Gastroesophageal sphincter (tissue), 4 donors: ENCODE measurements at places on chromosomes 12 and 14. TPM values are rescaled to one million over a fixed set of nuclear protein-coding genes. Genes with fewer than 3 reads are reported as not detected.

SLC10A1 gene
- not detected for total RNA-seq

CCDC197 gene
- total RNA-seq = not detected

MEG3 gene
- total RNA-seq = 7.5 TPM

- ATAC-seq = no peak
These were observed 9.0 kb downstream of the DYNC1H1 start for GRCh38 chr14:101973356-101973755.

DNA sequence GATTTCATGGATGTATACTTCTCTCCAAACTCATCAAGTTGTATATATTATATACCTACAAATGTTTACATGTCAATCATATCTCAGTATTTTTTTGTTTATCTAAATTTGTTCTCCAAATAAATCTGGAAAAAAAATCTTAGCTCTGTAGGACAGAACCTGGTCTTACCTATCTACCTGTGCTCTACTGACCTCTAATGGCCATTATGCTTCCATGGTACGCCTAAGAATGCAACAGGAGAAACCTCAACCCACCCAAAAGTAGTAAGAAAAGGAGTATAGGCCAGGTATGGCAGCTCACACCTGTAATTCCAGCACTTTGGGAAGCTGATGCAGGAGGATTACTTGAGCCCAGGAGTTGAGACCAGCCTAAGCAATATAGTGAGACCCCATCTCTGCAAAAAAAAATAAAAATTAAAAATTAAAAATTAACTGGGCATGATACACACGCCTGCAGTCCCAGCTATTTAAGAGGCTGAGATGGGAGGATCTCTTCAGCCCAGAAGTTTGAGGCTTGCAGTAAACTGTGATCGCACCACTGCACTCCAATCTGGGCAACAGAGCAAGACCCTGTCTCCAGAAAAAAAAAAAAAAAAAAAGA, 8.7 kb downstream of the OR11H4 start:
- ATAC-seq = no peak

DNA sequence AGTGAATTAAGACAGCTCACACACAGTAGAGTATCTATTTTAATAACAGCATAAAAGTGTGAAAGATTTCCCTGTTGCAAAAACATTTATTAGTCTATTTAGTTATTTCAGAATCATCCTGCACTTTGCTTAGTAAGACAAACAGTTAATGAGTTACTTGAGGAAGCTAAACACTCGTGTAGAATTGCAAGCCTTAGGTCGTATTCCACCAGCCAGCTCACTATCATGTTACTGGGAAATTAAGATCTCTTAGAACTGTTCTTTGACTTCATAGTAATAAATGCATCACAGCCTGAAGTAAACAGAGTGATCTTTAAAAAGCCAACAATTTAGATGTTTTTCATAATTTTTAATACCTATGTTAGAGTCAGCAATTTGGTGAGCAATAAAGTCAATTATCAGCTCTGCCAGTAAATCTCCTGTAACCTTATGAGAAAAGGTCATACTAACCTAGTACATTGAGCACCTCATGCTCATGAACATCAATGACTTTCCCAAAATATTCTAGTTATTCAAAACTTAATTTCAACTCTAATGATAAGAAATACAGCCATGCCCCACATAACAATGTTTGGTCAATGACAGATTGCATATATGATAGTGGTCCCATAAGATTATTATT, 26.7 kb upstream of the ETNK1 start:
- no peak for ATAC-seq
